ENCODE measurements at places on chromosomes 1 and 21. TPM values are rescaled to one million over a fixed set of nuclear protein-coding genes. Genes with fewer than 3 reads are reported as not detected.

OR2L5 gene
- polyA plus RNA-seq = not detected

UMODL1 gene
- polyA plus RNA-seq = not detected

NKAIN1 gene
- polyA plus RNA-seq = not detected

LCE3E gene
- polyA plus RNA-seq = not detected

LINGO4 gene
- 0.09 TPM for polyA plus RNA-seq

DIPK1A gene
- 10.4 TPM for polyA plus RNA-seq

LCE1B gene
- polyA plus RNA-seq = not detected

INSRR gene
- 0.01 TPM for polyA plus RNA-seq

SPATC1L gene
- 0.36 TPM for polyA plus RNA-seq

ATP1A4 gene
- polyA plus RNA-seq = not detected

MARK1 gene
- polyA plus RNA-seq = 0.10 TPM

GCLM gene
- 19.1 TPM for polyA plus RNA-seq

SPATA45 gene
- polyA plus RNA-seq = not detected

CACNA1S gene
- polyA plus RNA-seq = not detected

GABPB2 gene
- polyA plus RNA-seq = 0.94 TPM

FCER1G gene
- polyA plus RNA-seq = 46.1 TPM

NBPF10 gene
- polyA plus RNA-seq = 0.57 TPM

PTPRC gene
- polyA plus RNA-seq = 7.3 TPM

SLC1A7 gene
- 0.67 TPM for polyA plus RNA-seq

NBPF6 gene
- polyA plus RNA-seq = not detected

SHC1 gene
- 62.8 TPM for polyA plus RNA-seq

PCAT6 gene
- 0.23 TPM for polyA plus RNA-seq

ADGRB2 gene
- not detected for polyA plus RNA-seq

FCGR2B gene
- polyA plus RNA-seq = 18.5 TPM

COA6 gene
- 37.0 TPM for polyA plus RNA-seq

SDC3 gene
- 3.3 TPM for polyA plus RNA-seq

CR1L gene
- 0.50 TPM for polyA plus RNA-seq

LRRC71 gene
- 0.10 TPM for polyA plus RNA-seq

RNF2 gene
- 3.2 TPM for polyA plus RNA-seq

HS2ST1 gene
- 5.4 TPM for polyA plus RNA-seq

TLCD4 gene
- 92.7 TPM for polyA plus RNA-seq

BSND gene
- polyA plus RNA-seq = not detected

OR10J5 gene
- not detected for polyA plus RNA-seq

ATP5PF gene
- polyA plus RNA-seq = 637 TPM

GIPC2 gene
- 7.9 TPM for polyA plus RNA-seq

FMO3 gene
- polyA plus RNA-seq = 99.5 TPM

NGF gene
- polyA plus RNA-seq = 2.1 TPM

ZNF695 gene
- not detected for polyA plus RNA-seq

CASZ1 gene
- 1.0 TPM for polyA plus RNA-seq

CXADR gene
- polyA plus RNA-seq = 8.5 TPM
